Right renal cortex interstitium (tissue), 3 donors: ENCODE measurements at places on chromosomes 1 and 21. TPM values are rescaled to one million over a fixed set of nuclear protein-coding genes. Genes with fewer than 3 reads are reported as not detected.

- peak; percentile 69 for DNase-seq
Observed at GRCh38 chr21:43646550-43647260, 12.6 kb downstream of the HSF2BP start.

UBL4B gene
- polyA plus RNA-seq = not detected

DNA sequence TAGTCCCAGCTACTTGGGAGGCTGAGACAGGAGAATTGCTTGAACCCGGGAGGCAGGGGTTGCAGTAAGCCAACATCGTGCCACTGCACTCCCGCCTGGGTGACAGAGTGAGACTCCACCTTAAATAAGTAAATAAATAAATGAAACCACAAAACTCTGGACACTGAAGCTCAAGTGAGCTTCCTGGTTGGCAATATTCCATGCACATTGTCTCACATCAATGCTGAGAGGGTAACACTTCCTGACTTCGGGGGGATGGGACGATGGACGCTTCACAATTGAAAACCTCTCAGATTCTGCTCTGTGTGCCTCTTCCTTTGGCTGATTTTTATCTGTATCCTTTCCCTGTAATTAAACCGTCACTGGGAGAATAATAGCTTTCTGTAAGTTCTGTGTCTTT lies 70.0 kb upstream of the ZNF644 start:
- DNase-seq = no peak

DNA sequence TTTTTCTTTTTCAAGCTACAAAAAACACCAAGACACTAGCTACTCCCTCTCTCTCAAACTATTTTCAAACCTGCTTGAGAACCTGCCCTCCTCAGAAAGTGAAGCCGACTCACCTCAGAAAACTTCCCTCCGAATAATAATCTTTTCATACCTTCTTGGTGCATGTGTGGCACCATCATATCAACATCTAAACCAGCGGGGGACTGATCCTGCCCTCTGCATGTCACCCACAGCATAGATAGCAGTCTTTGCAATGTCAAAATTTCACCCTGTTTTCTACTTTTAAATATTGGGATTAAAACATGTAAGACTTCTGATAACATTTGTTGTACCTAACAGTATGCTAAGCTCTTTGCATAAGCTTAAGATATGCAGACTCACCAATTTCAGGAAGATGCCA lies 1260.3 kb downstream of the PLA2G4A start:
- DNase-seq = no peak

GRCh38 chr1:183234660-183235476 lies 48.8 kb downstream of the LAMC2 start:
- peak; percentile 61 for DNase-seq

MMP23B gene
- 15.6 TPM for polyA plus RNA-seq
